Neural crest cell (in vitro differentiated cells): ENCODE measurements at places on chromosomes 11 and 22. TPM values are rescaled to one million over a fixed set of nuclear protein-coding genes. Genes with fewer than 3 reads are reported as not detected.
A peak's percentile ranks its signal among the peaks of the same experiment; 100 is the strongest.

DNA sequence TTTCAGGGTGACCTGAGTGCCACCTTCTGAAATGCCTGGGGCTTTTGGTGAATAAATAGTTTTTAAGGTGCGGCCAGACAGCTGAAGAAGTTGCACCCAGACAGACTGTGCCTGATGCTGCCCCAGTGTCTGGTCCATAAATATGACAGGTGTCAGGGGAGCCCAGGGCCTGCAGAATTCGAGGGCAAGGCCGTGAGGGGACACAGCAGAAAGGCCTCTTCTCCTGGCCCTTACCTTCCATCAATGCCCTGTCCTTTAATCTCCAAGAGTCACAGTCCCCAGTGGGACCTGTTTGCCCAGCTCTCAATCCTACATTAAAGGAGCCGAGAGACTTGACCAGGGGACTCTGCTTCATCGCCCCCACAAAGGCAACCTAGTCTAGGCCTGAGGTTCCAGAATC, 45.7 kb downstream of the NAT10 start:
- no peak overlapping the region for H3K4me3 ChIP-seq
- no peak overlapping the region for H3K27ac ChIP-seq
- no peaks in the 10 kb centered on the region for H3K27me3 ChIP-seq
- H3K4me1 ChIP-seq, result peaks cover 16% of the 10 kb centered on the region
- H3K36me3 ChIP-seq, result peaks cover 7% of the 10 kb centered on the region

DNA sequence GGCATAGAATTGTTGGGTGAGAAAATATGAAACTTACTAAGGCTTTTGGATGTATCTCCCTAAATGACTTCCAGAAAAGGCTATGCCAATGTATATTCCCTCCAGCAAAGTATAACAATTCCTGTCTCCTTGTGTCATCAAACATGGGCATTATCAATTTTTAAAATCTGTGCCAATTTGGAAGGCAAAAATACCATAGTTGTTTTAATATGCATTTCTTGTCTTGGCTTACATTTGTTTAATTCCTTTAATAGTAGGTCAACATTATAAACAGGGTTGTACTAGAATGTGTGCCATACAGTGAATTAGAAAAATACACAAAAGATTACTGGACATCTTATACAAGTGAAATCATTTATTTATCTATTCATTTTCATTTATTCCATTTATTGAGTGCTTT, 41.6 kb downstream of the DCUN1D5 start:
- no peaks in the 10 kb centered on the region for H3K4me1 ChIP-seq
- no peak overlapping the region for H3K27ac ChIP-seq
- H3K36me3 ChIP-seq, result no peaks in the 10 kb centered on the region
- H3K4me3 ChIP-seq, result no peak overlapping the region

DNA sequence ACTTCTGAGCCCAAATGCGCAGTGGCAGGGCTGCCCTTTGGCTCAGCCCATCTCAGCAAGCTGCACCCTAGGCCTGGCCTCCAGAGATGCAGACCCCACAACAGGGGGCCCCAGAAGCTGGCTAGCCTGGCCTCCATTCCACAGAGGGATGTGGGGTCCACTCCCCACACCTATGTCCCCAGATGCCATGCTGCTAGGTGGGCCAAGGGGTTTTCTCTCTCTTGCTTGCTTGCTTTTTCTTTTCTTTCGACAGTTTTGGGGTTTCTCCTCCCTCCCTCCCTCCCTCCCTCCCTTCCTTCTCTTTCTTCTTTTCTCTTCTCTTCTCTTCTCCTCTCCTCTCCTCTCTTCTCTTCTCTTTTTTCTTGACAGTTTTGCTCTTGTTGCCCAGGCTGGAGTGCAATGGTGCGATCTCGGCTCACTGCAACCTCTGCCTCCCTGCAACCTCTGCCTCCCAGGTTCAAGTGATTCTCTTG, 9.6 kb downstream of the SCARF2 start:
- H3K27me3 ChIP-seq, result peaks cover 29% of the 10 kb centered on the region
- no peak overlapping the region for H3K4me3 ChIP-seq
- peaks cover 10% of the 10 kb centered on the region for H3K36me3 ChIP-seq
- DNase-seq, result no peak

- H3K4me3 ChIP-seq, result no peak overlapping the region
- DNase-seq, result peak; percentile 77
- H3K36me3 ChIP-seq, result no peaks in the 10 kb centered on the region
- H3K4me1 ChIP-seq, result peaks cover 38% of the 10 kb centered on the region
These were observed 74.5 kb upstream of the LMO1 start for GRCh38 chr11:8338138-8338537.

DNA sequence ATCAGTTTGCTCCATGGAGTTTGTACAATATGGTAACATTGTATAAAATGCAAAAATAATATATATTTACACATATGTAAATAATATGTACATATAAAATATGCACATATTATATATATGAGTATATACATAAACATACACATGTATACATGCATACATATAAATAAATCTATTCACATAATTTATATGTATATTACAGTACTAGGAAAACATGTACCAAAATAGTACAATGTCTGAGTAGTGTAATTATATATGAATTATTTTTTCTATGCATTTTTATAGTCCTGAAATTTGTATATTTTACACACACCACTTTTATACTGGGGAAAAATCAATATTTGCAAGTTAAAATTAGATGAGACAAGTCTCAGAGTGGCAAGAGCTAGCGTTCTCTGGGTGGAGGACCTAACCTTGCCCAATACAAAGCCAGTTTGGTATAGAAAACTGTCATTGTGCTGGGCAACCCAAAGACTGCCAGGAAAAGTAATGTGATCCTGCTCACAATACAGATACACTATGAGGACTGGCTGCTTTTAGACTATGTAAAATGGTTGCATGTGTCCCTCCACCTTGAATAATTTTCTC, 889.4 kb downstream of the LRRC4C start:
- no peaks in the 10 kb centered on the region for H3K27me3 ChIP-seq
- H3K4me1 ChIP-seq, result no peaks in the 10 kb centered on the region
- no peak overlapping the region for H3K27ac ChIP-seq
- DNase-seq, result no peak
- no peaks in the 10 kb centered on the region for H3K36me3 ChIP-seq

DNA sequence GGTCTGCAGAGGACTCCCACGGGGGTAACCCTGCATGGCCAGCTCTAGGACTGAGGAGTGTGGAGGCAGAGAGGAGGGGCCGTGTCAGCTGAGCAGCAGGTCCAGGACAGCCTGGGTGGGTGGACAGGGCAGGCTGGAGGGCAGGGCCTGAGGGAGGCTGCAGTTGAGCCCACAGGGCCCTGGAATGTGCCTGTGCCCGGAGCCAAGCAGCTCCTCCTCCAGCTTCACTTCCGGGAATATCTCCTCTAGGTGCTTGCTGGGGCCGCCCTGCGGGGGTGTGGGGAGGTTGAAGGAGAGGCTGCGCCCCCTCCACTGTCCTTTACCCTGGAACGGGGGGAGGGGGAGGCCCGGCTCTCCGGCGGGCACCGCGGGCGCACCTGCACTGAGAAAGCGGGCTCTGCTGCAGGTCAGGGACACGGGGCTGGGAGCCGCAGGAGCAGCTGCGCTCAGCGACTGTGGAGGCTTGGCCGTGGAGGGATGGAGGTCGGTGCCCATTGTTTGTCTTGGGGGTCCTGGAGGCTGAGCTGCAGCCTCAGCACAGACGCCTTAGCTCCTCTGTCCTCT, 1293.2 kb downstream of the BRD1 start:
- H3K4me1 ChIP-seq, result peaks cover 27% of the 10 kb centered on the region
- H3K27ac ChIP-seq, result no peak overlapping the region
- no peaks in the 10 kb centered on the region for H3K36me3 ChIP-seq

- H3K4me3 ChIP-seq, result no peak overlapping the region
- no peaks in the 10 kb centered on the region for H3K36me3 ChIP-seq
- DNase-seq, result no peak
These were observed 7.4 kb downstream of the SYT13 start for GRCh38 chr11:45278714-45279113.

- DNase-seq, result no peak
- H3K4me3 ChIP-seq, result no peak overlapping the region
- H3K27ac ChIP-seq, result no peak overlapping the region
These were observed 571.5 kb downstream of the CNTN5 start for GRCh38 chr11:99592266-99592665.

DNA sequence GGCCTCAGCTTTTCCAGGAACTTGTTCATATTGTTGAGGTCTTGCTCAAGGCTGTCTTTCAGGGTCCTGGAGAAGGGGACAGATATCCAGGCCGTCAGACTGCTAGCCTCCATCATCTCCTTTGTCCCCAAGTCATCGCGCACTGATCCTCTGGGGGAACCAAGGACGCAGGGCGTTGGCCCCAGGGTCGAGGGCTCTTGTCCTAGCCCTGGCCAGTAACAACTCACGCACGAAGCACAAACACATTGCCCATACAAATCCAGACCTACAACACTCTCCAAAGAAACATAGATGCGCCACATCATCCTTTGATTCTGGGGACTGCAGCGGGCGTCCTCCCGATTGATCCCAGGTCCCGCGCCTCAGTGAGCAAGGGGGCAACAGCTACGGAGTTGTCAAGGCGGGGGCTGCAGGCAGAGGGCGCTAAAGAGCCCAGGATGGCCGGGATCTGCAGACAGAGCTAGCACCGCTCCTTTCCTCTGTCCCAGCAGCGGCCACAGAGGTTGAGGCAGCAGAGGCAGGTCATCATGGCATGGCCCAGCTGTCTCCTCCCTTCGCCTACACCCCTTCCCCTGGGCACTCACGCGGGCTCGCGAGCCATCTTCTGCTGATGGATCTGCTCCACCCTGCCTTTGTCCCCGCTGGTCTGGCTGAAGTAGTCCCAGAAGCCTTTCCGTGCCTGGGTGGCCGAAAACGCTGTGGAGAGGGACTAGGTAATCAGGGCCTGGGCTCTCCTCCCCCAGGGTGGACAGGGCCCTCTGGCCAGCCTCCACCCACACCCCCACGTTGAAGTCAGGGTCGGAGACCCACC, 472 bp downstream of the APOA5 start:
- peaks cover 7% of the 10 kb centered on the region for H3K27me3 ChIP-seq
- no peak overlapping the region for H3K27ac ChIP-seq
- peak overlapping the region; percentile 86 for H3K4me3 ChIP-seq
- no peaks in the 10 kb centered on the region for H3K36me3 ChIP-seq
- peak; percentile 91 for DNase-seq

DNA sequence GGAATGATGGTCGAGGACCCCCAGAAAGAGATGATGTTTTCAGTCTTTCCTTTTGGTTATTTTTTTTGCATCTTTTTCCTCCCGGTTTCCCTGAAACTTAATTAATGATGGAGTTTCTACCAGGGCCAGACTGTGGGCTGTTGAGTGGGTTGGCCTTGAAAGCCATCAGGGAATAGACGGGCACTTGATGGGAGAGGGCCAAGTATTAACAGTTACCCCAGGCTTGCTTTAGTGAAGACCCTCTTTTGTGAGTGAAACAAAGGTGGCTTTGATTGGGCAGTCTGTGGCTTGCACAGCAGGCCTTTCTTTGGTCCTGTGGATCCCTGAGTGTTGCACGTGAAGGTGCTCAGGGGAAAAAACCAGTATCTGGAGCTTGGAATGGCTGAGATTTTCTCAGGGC, 56.9 kb downstream of the AMOTL1 start:
- DNase-seq, result no peak
- no peaks in the 10 kb centered on the region for H3K27me3 ChIP-seq
- H3K4me1 ChIP-seq, result peaks cover 30% of the 10 kb centered on the region
- peak overlapping the region; percentile 58 for H3K4me3 ChIP-seq

DNA sequence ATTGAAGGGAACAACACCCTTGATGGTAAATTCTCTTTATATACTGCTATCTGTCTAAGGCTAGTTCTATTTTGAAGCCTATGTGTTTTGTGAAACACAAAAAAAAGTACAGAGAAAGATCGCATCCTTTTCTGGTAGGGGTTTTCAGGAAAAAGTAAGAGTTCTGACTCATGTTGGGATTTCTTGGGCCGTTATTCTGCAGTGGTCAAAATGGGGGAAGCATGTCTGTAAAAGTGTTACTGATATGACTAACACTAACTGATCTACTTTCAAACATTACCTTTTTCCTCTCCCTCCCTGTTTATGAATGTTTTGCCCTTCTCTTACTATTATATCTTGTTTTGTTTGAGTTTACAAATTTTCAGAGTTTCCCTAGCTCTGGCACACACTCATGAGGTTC, 53.9 kb downstream of the CTNND1 start:
- no peak for DNase-seq
- H3K27ac ChIP-seq, result no peak overlapping the region
- H3K4me3 ChIP-seq, result no peak overlapping the region
- peaks cover 23% of the 10 kb centered on the region for H3K36me3 ChIP-seq

GRCh38 chr11:15139958-15140659, 25.4 kb downstream of the INSC start:
- DNase-seq, result no peak
- H3K27ac ChIP-seq, result no peak overlapping the region
- H3K4me3 ChIP-seq, result no peak overlapping the region
- H3K27me3 ChIP-seq, result no peaks in the 10 kb centered on the region
- H3K36me3 ChIP-seq, result no peaks in the 10 kb centered on the region

- no peaks in the 10 kb centered on the region for H3K36me3 ChIP-seq
- no peaks in the 10 kb centered on the region for H3K27me3 ChIP-seq
- no peak overlapping the region for H3K27ac ChIP-seq
- no peak for DNase-seq
These were observed 2.9 kb downstream of the PICALM start for GRCh38 chr11:86066033-86066432.

GRCh38 chr11:134332189-134332631, 422 bp downstream of the GLB1L2 start:
- peak; percentile 29 for DNase-seq
- peak overlapping the region; percentile 79 for H3K4me3 ChIP-seq
- H3K36me3 ChIP-seq, result peaks cover 3% of the 10 kb centered on the region
- H3K4me1 ChIP-seq, result peaks cover 30% of the 10 kb centered on the region
- H3K27ac ChIP-seq, result no peak overlapping the region

DNA sequence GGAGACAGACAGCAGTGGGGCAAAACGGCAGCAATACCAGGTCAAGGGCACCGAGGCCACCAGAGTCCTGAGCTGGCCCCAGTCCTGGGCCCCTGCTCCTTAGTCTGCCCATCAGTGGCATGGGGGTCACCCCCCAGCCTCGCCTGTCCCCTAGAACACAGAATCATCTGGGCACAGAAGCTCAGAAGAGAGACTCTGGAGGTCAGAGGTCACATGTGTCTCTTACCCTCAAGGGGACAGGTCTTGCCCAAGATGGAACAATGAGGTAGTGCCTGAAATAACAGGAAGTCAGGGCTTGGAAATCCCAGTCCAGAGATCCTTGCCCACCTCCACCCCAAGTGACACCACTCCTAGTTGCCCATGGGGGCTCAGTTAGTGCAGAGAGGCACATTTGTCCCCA, 20.6 kb downstream of the PDE2A start:
- DNase-seq, result no peak
- H3K36me3 ChIP-seq, result no peaks in the 10 kb centered on the region
- H3K27ac ChIP-seq, result peak overlapping the region; percentile 94

- no peak overlapping the region for H3K27ac ChIP-seq
- peak overlapping the region; percentile 86 for H3K4me3 ChIP-seq
- DNase-seq, result no peak
- peaks cover 61% of the 10 kb centered on the region for H3K27me3 ChIP-seq
- no peaks in the 10 kb centered on the region for H3K36me3 ChIP-seq
These were observed 731 bp upstream of the SLC37A2 start for GRCh38 chr11:125062218-125062930.

Gene UBE4A
- total RNA-seq, result 35.1 and 35.9 TPM in 2 replicates

Gene RIMBP3C
- total RNA-seq, result 1.0 and 1.4 TPM in 2 replicates

Gene DDIAS
- 22.1 and 23.2 TPM in 2 replicates for total RNA-seq

Gene MRGPRE
- not detected in 2 replicates for total RNA-seq

Gene MS4A12
- not detected in 2 replicates for total RNA-seq

Gene ART1
- not detected in 2 replicates for total RNA-seq

Gene MPZL3
- 0.35 and 0.43 TPM in 2 replicates for total RNA-seq

Gene TRIM51
- total RNA-seq, result not detected in 2 replicates
